ENCODE measurements at places on chromosomes 2 and 18.

- DNase-seq = no peak
These were observed 154.1 kb upstream of the SH3BP4 start for GRCh38 chr2:234797566-234798250.

- DNase-seq = no peak
These were observed 75.7 kb downstream of the ZAP70 start for GRCh38 chr2:97788986-97789644.

- DNase-seq = no peak
These were observed 35.8 kb downstream of the SLC9A4 start for GRCh38 chr2:102508863-102509262.

DNA sequence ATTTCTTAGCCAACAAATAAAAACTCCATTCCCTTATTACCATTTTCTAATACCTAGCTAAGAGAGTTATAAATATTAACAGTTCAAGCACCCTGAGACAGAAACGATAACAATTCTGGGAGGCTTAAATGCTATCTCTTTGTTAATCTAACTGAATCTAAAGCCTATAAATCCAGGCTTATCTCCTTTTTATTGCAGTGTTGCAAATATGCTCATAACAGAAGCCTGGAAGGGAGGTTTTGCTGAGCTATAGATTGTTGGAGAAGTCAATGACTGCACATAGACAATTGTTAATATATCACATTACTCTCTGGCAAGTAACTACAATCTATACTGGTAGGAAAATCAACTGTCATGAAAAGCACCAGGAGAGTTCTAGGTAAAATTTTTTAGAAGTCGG lies 30.2 kb downstream of the ATF2 start:
- no peak for DNase-seq

- DNase-seq = no peak
These were observed 6.4 kb downstream of the NGEF start for GRCh38 chr2:233006648-233007047.

DNA sequence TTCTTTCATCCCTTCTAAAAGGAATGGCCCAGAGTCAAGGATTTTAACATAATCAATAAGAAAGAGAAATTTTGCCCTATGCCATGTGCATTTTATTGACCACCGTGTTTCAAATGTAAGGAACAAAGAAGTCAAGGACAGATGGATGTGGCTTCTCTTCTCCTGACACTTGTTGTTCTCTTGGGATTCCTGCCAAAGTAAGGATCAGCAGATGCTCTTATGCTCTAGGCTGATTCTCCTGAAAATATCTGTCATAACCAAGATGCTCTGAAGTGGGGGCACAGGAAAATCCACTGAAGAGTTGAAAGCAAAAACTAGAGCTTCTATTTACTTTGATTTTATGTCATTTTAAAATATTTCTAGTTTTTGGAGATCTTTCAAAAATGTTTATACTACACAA lies 72.9 kb upstream of the SYT4 start:
- no peak for DNase-seq

- DNase-seq = no peak
These were observed 1.8 kb downstream of the DSC3 start for GRCh38 chr18:31040686-31041270.

DNA sequence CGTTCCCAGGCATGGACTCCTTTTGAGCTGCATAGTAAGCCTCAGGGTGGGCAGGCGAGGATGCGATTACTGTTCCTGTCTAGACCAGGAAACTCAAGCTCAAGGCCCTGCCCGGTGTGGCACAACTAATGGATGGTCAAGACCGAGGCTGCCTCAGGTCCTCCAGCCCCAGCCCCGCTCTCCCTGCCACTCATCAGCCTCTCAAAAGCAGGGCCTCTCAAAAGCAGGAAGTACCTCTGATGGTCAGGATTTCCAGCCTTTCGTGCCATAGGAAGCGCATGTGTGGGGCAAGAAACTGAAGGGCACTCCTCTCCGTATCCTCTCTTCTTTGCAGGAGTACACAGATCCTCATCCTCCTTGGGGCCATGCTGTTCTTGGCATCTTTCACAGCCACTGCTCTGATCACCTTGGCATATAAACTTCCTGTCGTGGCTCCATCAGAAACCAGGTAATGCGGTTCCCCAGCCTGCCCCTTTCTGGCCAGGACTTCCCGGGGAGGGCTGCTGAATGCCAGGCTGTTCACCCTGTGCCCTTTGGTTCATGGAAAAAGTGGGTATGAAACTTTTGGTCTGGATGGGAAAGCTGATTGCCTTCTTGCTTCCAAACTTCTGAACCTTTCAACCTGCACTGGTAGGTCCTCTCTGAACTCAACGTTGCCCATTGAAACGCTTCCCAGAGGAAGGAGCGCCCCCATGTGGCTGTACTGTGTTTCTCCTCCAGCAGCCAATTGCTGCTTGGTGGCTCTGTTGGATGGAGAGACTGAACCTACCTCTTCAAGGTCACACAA lies 82.8 kb upstream of the SEC11C start:
- DNase-seq = peak; percentile 45

DNA sequence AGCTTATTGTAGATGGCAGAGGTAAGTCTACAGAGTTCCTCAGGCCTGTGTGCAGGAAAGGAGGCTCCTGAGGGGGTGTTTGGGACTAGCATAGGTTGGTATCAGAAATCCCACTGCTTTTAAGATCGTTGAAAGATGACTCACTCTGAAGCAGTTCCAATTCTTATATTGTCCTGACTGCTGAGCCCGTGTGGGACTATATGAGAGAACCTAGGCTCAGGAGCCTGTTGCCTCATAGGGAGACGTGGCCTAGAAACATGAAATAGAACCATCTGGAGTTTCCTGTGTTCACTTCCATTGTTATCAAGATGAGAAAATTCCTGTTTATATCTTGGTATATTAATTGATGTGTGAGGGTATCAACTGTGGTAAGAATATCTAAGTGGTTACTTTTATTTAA lies 5.7 kb downstream of the CCT7 start:
- no peak for DNase-seq

DNA sequence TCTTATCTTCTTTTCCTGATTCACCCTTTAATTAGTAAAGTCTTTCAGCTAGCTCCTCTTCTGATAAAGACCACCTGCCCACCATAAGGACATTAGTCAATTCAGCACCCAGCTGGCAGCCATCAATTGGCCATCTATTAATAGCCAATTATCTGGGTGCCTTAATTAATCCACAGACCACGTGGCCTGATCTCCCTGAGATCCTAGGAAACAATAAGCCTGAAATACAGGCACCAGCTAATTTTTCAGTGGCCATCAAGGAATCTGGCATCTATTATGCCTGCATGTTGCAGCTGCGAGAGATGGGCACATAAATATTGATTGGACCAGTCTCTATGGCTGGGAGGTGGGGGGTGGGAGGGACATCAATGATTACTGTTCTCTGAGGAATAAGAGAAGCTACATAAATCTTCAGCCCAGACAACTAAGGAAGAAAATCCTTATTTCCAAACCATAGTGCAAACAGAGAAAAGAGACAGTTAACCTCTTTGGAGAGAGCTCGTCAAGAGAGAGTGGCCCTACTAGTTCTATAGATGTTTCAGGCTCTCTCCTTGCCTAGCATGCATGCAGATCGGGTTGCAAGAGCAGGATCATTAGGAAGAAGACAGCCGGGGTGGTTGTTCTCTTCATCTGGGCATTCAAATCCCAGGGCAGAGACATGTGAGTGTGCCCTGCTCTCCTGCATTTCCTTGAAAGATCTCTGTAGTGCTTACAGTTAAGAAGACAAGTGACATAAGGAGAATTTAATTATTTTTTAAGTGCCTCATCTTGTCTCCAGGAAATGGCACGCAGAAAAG lies 8.7 kb downstream of the GALNT14 start:
- DNase-seq = no peak

GRCh38 chr2:192993059-192993458 lies 798.3 kb upstream of the TMEFF2 start:
- DNase-seq = no peak

DNA sequence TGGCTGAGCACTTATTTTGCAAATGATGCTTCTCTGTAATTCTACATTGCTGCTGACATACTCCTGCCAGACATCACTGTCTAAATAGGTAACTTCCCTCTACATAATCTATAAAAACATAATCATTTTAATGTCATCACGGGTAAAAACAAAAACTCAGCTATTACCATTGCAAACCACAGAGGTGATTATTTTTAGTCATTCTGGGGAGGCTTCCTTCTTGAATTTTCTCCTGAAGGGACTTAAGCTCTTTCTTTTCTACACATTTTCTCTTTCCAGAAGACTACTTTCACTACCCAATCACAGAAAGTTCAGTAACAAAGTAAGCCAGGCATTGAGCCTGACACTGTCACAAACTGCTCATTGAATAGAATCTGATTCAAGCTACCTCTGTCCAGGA lies 40.4 kb upstream of the NFU1 start:
- no peak for DNase-seq
